ENCODE measurements at places on chromosomes 2 and 18.
A peak's percentile ranks its signal among the peaks of the same experiment; 100 is the strongest.

- DNase-seq, result no peak
Measured at GRCh38 chr2:223460209-223460608, 142.0 kb downstream of the SCG2 start.

GRCh38 chr2:205610437-205610836, 71.9 kb upstream of the NRP2 start:
- no peak for DNase-seq

DNA sequence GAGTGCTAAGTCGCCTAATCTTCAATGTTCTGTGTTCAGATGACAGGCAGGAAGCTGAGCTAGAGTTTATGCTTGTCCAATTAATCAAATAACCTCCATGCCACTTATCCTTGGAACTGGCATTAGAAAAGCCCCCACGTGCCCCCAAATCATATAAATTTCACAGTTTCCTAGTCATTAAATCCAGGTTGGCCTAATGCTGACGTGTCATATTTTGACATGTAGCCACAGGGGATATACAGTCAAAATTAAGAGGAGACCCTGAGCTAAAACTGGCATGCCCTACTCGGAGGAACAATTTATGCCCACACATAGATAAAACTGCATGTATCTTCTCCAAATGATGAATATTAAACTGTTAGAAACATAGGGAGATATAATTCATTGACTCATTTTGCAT, 101.0 kb downstream of the AFF3 start:
- DNase-seq, result no peak

DNA sequence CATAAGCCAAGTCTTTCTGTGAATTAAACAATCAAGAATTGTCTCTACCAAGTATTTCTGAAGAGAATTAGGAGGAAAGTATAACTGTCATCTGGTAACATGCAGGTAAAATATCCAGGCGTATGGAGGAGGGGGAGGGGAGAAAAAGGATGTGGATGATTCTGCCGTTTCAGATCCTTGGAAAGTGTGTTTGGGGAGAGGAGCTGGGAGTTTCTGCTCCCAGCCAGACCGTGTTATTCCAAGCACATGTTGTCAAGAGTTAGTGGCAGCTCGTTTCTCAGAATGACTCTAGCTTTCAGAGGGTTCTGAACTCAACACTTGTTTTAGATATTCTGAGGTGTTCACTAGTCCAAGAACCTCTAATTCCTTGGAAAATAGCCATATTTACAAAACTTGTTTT, 137.6 kb downstream of the FAM124B start:
- DNase-seq, result no peak

- no peak for DNase-seq
Measured at GRCh38 chr2:106863387-106863786, 22.6 kb downstream of the ST6GAL2 start.

GRCh38 chr18:53629337-53629736, 595.1 kb downstream of the MBD2 start:
- no peak for DNase-seq

DNA sequence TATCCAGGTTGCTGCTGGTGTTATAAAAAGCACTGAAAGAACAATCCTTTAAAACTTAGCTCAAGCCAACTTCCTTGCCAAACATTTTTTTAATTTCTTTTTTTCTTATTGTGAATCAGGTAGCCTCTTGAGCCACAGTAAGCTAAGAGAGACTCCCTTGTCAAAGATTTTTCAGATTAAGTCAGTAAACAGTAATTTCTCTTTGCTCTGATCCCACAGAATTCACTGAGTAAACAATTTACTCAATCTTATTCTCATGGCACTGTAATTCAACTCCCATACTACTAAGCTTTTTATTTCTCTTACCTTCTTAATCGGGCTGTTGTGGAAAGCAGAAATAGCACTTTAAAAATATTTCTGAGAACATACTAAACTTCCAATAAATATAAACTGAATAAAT, 82.7 kb downstream of the C2orf74 start:
- DNase-seq, result no peak

DNA sequence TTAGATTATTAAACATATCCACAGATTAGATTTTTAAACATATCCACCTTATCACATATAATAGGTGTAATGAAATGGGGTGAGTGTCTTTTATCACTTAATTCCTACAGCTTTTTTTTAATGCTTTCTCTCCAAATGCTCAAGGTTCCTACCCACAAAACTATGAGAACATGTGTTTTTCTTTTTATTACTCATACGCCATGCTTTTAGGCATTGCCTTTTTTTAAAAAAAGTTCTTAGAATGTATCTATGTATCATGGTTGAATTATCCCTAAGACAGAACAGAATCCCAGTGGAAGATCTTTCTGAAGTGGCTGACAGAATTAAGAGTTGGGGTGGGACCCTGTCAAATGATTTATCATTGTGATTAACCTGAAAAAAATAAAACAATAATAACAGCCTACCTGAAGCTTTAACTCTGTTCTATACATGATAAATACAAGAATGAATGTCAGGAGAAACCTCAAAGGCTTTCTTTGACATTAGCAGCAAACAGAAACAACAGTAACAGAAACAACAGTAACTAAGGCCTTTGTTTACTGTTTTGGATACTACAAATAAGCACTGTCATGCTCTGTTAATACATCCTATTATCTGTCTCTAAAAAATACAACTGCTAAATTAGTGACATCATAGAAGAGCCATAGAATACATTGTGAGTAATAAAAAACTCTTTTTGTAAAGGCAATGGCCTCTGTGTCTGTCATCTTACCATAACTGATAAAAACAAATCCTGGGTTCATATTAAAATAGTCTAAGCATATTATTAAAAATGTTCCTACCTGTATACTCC, 4.1 kb upstream of the ZNF397 start:
- no peak for DNase-seq

DNA sequence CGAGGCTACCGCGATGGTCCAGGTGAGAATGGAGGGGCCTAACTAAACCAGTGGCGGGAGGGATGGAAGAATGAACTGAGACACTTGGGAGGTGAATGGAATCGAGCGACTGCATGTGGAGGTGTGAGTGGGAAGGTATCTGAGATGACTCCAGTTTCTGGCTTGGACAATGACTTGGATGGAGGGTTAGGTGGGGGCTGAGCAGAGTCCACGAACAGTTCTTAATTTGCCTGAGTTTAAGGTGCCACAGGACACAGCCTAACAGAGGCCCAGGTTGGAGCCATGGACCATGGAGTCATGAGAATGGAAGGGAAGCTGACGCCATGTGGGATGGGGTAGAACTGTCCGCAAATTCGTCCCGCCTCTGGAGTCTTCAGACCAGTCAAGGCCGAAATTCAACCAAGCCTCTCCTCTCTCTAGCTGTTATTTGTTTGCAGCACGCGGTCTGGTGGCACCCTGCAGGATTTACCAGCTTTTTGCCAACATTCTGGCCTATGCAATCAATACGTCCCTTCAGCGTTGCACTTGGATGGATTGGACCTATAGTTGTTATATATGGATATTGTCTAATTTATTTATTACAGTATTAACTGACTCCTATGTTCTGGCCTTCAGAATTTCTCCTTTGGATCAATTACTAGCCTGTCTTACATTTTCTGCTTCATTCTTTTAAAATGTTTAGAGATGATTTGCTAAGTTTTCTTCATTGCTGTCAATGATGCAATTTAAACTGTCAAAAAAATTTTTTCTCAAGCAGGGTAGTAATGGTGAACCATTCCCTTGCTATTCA, 940 bp upstream of the BOLA3 start:
- DNase-seq, result peak; percentile 28

DNA sequence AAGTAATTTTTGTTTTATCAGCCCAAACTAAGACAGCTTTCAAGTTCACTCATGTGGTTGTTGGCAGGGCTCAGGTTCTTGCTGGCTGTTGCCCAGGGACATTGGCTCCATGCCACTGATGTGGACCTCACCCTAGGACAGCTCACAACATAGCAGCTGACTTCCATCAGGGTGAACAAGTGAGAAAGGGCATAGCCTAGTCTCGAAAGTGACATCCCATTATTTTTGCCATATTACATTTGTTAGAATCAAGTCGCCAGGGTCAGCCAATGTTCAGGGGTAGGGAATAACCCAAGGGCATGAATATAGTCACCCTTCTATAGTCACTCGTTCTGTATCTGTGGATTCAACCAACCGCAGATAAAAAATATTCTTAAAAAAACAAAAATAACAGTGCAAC, 10.7 kb upstream of the CWC22 start:
- no peak for DNase-seq

GRCh38 chr2:216534809-216535208, 36.2 kb downstream of the RPL37A start:
- no peak for DNase-seq

- no peak for DNase-seq
Measured at GRCh38 chr2:32712870-32713269, 85.0 kb downstream of the TTC27 start.

DNA sequence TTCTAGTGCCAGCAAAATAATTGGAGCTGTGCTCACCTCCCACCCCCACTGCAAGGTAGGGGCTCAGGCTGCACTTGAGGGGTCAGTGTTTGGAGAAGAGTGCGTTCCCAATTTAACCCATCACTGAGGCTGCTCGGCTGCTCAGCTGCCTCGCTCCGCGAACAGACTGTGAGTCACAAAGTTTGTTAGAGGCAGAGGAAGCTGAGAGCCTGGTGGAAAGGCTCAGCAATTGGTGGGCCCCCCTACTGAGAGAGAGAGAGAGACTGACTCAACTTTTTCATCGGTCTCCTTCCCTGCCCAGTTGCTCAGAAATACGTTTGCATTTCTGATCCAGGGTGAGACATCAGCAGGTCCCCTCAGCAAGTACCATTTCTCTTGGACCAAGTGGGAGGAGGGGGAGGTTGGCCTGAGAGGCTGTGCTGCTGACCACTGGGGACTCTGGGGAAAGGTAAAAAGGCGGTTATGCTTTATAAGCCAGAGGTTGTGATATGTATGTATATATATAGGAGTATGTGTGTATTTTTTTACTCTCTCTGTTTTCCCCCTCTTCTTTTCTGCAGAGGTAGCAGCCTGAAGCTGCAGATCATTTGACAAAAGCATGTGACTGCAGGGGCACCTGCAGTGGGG, 1.5 kb downstream of the EFR3B start:
- peak; percentile 49 for DNase-seq

GRCh38 chr2:105439141-105439540, 40.3 kb upstream of the FHL2 start:
- DNase-seq, result no peak

DNA sequence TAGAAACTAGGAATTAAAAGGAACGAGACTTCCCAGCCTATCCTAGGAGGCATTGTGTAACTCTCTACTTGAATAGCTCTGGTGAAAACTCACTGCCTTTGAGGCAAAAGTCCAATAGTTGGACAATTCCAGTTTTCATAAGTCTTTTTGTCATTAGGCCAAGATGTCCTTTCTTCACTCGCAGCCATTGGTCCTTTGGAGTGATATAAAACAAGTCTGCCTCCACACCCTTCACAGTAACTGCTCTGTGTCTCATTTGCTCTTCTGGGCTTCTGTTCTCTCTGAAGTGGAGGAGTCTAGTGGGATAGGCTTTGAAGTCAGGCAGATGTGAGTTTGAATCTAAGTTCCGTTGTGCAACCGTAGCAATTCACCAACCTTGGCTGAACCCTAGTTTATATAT, 28.2 kb downstream of the ANTXR1 start:
- no peak for DNase-seq

GRCh38 chr18:25798046-25798445, 292.4 kb downstream of the SS18 start:
- DNase-seq, result no peak

GRCh38 chr2:29351916-29352591, 236.8 kb downstream of the CLIP4 start:
- DNase-seq, result no peak

- DNase-seq, result no peak
Measured at GRCh38 chr2:127047716-127048617, 59.0 kb downstream of the BIN1 start.

DNA sequence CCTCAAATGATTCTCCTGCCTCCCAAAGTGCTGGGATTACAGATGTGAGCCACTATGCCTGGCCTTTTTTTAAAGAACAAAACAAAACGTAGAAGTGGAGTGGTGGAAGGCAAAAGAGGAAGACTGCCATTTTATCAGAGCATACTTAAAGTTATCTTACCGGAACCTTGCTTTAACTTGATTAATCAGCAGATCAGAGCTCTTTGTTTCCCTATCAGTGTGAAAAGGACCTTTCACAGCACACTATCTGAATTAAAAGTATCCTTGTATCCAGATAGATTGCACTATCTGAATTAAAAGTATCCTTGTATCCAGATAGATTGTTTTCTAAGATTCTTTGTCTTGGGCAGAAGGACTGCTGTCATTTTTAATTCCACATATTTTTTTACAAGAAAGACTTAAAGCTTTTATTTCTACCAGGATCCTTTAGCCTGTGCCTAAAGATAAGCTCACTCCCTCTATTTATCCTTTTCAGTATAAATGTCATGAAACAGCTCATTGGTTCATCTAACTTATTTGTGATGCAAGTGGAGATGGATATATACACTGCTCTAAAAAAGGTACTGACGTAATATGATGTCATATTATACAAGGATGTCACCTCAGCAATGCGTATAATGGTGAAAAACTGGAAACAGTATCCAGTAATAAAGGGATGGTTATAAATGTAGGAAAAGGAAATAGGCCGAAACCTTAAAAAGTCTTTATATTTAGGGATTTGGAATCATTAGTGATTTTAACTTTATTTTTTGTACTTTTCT, 17.8 kb downstream of the GMCL1 start:
- no peak for DNase-seq

- no peak for DNase-seq
Measured at GRCh38 chr2:174892546-174892945, 112.6 kb downstream of the CHN1 start.

GRCh38 chr2:120939595-120940318, 204.1 kb downstream of the GLI2 start:
- no peak for DNase-seq

DNA sequence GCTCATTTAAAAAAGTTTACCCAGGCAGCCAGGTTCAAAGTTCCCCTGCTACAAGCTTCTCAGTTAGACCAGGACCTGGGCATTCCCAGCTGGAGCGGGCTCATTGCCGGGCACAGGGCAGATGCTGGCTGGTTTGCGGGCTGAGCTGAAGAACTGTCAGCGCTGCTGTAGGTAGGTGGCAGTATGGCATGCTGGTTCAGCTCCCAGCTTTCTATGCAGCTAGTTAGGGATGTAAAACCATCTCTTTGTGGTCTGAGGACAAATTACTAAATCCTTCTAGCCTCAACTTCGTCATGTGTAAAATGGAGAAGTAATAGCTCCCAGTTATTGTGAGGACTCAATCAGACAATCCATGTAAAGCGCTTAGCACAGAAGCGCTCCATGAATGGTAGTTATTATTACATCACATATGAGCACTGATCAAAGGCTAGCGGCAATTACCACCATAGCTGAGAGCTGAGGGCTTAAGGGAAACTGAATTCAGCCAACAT, 2.4 kb upstream of the LDLRAD4 start:
- DNase-seq, result peak; percentile 53

DNA sequence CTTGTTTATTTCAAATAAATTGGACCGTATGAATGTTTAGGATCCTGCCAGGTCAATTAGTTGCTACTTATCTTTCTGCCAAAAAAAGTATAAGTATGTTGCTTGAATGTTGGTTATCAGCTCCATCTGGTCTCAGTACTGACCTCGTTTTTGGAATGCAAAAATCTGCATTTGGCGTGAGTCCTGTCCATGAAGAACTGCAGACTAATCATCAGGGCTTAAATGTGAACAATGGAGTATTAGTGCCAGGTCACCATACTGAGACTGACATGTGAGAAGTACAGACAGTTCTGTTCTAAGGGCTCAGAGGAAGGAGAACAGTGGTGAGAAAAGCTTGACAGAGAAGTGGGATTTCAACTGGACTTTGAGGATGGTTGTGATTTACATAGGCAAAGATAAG, 393.1 kb upstream of the SLC14A2 start:
- DNase-seq, result no peak
